NCI-H1105 (cell line): ENCODE measurements at places on chromosomes 7 and 10.

DNA sequence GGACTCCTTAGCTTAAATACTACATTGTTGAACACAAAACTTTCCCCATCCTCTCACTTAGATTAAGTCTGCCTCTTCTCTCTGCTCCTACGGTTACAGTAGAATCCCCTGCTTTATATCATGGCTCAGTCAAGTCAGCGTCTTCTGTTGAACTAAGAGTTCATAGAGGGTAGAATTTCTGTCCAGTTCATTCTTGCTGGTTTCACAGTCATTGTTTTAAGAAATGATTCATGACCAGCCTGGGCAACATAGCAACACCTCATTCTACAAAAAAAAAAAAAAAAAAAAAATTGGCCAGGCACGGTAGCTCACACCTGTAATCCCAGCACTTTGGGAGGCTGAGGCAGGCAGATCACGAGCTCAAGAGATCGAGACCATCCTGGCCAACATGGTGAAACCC lies 3.7 kb upstream of the ZFYVE27 start:
- DNase-seq: no peak

DNA sequence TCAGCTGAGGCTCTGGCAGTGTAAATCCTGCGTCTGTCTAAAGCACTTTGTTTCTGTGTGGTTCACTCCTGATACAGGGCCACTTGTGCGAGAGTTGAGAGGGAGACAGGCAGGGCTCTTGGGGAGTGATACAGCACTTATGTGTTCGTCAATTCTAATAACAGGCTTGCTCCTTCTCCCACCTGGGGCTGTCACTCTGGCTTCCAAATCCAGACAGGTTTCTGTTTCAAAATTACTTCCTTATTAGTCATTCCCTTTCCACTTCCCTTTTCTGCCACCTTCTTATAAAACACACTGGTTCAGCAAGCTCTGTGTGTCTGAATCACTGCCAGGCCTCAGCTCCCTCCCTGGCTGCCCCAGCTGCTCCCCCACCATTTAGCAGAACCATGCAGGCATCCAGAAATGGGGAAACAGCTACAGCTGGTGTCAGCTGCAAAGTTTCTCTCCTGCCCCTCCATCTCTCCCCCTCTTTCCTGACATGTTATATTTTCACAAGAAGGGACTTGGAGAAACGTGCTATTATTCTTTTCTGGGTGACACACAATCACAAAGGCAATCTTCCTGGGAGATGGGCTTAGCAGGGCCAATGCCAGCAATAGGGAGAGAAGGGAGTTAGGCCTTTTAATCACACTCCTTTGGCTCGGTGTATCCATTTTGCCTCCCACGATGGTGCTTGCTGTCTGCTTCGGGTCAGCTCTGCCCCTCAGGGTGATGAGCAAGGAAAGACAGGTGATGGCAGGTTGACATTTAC lies 58.4 kb upstream of the ZNRF2 start:
- DNase-seq: peak; percentile 58

GRCh38 chr7:34501156-34501555 lies 156.9 kb upstream of the NPSR1 start:
- no peak for DNase-seq

- no peak for DNase-seq
These were observed 93.0 kb upstream of the KCTD7 start for GRCh38 chr7:66535414-66536329.

DNA sequence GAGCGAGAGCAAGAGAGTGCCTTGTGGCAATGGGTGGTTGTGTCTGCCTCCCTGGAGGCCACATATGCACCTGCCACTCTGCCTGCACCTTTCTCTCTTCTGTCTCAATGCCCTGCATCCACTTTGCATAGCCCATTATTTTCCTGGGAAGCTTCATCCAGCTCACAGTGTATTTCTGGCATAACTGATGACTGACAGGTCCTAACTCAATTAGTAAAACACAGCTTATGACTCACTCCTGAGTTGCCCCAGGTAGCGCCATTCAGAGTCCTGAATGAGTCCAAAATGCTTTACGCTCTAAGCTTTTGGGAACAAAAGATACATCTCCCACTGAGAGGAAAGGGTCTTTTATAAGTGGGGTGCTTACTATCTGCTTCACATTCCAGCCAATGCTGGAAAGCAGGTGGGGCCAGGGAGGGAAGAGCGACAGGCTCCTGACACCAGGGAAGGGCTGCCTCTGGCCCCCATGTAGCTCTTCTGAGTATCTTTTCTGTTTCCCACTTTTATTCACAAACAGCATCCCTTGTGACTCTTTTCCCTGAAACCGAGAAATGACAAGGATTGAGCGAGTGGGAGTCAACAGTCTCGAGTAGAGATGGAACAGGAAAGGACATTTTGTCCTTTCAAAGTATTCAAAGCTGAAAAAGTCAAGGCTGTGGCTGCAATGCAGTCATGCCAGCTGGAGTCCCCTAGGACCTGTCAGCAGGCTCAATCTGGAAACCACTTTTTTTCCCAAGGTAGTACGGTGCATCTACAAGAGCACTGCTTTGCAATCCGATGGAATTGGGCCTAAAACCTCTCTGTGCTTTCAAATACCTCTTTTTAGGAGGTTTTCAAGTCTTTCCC lies 479.3 kb upstream of the PODXL start:
- no peak for DNase-seq

DNA sequence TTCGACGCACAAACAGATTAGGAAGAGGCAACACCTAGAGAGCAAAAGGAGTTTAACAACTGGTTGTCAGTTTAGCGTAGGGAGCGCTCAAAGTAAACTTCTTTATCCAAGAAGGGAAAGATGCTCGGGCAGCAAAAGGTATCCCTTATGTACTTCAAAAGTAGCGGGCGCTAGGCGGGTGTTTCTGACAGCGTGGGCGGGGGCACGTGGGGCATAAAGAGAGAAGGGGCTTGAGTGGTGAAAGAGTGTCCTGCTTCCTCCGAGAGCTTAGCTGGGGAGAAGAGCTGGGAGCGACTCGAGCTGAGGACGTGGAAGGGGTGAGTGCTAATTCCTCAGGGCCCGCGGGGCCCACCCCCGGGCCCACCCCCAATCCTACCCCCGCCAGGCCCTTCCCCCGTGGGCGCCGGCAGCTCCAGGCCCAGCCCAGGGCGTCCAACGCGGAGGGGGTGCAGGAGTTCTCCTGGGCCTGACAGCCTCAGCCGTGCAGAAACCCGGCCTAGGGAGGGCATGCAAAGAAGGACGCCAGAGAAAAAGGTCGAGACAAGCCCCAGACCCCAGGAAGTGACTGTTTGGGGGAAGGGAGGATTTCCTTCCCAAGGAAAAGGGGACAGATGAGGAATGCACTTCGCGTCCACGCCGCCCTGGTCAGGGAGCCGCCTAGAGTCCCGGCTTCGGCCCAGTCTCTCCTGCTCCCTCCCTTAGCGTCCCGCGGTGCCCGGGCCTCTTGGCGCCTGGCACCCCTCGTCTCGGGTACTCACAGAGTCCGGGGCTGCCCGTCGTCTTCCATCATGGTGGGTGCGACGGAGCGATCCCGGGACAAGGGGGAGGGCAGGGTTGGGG lies 868 bp downstream of the TIAL1 start:
- no peak for DNase-seq

DNA sequence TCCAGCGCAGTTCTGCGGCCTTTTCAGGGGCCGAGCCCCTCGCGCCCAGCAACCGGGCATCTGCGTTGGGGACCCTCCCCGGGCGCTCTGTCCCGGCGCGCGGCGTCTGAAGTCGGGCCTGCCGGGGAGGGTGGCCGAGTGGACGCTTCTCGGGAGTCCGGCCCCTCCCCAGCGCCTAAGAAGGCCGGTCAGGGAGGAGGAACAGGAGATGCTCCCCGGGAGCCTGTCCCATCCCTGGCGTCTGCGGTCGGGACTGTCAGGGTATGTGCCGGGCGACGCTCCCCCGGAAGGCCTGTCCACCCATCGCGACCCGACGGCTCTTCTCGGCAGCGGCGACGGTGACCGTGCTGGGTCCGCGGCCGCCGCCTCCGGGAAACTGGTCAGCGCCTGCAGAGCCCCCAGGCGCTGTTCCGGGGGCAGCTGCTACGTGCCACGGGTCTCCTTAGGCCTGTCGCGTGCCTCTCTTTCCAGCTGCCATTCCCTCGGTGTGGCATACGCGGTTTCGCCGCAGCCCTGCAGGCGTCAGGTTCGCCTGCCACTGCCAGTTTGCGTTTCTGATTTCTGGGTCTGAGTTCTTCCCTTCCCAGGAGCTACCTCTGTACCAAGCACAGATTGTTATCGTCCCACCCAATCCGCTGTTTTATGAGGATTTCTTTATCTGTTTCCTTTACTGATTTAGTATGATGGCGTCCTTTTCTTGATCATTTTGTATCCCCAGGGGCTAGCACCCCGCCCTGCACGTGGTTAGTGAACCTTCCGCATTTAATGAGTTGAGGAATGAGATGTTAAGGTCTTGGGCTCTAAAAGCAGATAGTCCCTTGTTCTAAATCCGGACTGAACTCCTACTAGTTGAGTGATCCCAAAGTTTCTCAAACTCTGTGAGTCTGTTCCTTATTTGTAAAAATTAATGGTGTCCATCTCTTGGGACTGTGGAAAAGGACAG lies 782 bp downstream of the IFIT5 start:
- no peak for DNase-seq

DNA sequence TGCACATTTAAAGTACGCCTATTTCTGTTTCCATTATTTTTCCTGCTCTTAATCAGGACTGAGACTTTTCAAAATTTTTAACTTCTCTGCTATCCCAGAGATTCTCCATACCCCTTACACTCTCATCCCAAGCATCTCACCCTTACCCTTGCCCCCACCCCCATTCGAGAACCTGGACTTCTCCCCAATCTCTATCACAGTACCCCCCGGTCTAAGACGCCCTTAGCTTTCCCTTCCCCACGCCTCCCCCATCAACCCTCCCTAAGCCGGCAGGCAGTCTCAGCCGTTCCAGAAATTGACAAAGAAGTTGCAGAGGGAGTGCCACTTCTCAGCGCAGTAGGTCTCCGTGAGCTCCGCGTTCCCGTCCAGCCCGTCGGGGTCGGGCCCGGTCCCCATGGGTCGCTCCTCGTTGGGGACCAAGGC lies 1.4 kb downstream of the FGFBP3 start:
- no peak for DNase-seq

GRCh38 chr7:47337531-47337930 lies 244.4 kb downstream of the TNS3 start:
- no peak for DNase-seq

DNA sequence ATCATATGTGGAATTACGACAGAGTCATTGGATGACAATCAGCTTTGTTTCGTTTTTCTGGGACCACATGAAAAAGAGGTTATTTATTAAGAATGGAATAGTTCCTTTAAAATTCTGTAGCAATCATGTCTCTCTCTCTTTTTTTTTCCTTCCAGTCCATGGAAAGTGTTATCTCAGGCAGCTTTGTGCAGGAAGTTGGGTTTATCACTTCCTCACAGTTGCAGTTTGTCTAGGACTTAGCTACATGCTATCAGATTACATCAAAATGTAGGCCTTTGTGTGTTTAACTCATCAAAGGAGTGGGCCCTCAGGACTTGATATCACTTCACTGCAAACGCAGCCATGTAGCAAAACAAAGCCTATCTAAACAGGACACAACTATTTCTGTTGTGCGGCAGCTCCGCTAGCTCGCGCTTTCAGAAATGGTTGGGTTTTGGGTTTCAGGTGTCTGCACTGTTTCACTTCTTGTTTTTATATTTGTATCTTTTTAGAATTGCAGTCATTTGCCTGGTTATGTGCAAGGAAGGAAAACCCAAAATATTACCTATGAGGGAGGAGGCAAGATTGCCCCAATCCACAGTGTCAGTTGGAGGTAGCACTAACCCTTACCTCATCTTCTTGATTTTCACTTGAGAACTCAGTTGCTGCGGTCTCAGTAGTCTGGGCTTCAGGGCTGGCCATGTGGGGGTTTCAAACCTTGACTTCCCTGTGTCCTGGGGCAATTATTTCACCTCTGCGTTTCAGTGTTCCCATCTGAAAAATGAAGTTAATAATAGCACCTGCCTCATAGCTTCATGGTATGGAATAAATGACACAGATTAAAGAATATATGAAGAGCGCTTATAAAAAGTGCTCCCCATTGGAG lies 66.7 kb downstream of the HHEX start:
- no peak for DNase-seq

DNA sequence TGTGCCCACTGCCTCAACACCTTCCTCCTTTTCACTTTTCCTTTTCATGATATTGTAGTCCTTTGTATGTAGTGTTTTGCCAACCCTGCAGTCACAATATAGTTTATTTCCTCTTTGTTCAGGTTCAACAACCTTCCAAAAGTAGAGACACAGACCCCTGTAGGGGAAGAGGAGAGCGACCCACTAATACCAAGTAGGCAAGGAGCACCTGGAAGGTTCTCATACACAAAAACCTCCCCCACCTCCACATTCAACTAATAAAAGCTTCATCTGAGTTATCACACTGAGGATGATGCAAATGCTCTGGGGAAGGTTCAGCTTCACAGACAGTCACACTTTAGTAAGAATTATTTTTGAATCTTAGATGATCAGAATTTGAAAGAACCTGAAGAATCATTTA lies 41.6 kb downstream of the PIK3AP1 start:
- DNase-seq: no peak

- DNase-seq: no peak
These were observed 361.3 kb upstream of the MKI67 start for GRCh38 chr10:128487517-128487916.

DNA sequence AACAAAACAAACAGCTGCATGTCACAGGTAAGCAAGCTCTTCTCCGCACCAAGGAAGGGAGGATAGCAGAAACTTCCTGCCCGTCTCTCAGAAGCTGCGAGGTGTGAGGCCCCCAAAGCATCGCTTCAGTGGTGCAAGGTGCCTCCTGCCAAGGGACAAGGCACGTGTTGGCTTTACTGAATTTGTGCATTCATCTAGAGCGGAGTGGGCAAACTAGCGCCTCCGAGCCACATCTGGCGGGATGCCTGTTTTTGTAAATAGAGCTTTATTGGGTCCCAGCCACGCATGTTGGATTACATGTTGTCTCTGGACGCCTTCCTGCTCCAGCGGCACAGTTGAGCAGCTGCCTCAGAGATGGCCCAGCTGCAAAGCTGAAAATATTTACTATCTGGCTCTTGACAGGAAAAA lies 27.7 kb downstream of the PHYH start:
- DNase-seq: peak; percentile 34
